ENCODE measurements at places on chromosomes 6 and 20.

GRCh38 chr6:148235446-148235845, 107.2 kb upstream of the SASH1 start:
- no peak for DNase-seq

GRCh38 chr6:46160102-46160501, 10.7 kb downstream of the ENPP5 start:
- DNase-seq: no peak

- no peak for DNase-seq
These were observed 30.9 kb downstream of the KIAA1755 start for GRCh38 chr20:38229376-38230252.

DNA sequence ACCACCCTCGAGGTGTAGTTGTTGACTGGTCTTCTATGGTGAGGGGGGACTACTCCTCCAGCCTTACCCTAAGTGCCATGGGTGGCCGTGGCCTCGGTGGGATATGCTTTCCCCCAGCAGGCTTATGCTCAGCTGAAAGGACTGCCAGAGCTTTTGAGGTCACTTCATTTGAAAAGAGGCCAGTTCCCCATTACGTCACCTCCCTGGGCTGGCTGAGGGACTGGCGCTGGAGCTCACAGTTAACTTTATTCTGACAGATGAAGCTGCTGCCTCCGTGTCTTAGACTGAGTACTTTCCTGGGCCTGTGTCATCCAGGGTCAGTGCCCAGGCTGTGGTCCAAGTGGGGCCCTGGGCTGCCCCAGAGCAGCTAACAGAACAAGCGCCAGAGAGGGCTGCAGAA, 42.8 kb upstream of the PCMTD2 start:
- DNase-seq: no peak

GRCh38 chr20:25402583-25402982, 4.9 kb upstream of the GINS1 start:
- DNase-seq: no peak

DNA sequence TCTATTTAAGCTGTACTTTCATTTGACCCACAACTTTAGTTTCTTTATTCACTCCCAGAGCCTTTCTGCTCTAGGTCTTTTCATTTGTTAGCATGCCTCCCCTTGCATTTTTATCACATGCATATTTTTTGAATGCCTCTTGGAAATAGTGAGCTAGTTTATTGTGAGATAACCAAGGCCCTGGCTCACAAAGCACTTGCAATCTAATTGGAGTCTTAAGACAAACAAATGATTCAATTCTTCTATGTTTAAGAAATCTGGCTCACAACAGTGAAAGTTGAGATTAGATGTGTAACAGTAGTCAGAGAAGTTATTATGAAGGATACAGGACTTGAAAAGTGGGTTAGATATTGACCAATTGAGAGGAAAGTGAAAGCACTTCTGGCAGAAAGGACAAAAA, 173.4 kb downstream of the MOXD1 start:
- no peak for DNase-seq

DNA sequence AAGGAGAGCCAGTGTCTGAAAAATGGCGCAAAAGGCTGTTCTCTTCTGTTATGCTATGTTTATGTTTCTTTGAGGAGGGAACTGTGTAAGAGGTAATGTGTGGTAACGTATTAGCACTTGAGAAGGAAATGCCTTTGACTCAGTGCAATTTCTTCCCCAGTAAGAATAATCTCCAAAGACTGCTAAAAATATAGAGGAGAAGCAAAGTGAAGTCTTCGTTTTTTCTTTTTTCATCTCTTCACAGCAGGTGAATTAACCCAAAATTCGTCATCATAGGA, 47.1 kb upstream of the IFNGR1 start:
- DNase-seq: no peak

- no peak for DNase-seq
These were observed 1383.5 kb upstream of the DEFB115 start for GRCh38 chr20:29873946-29874345.

Measured in activated CD4-positive, alpha-beta T cell treated with anti-CD3 and anti-CD28 coated beads, Interleukin-2, amount 10 ng/mL, durations not matched to agents 7 days and 5 days (primary cell).